ENCODE measurements at places on chromosomes 1 and 21. TPM values are rescaled to one million over a fixed set of nuclear protein-coding genes. Genes with fewer than 3 reads are reported as not detected.

The TMEM82 gene
- total RNA-seq: not detected

The ROR1 gene
- 7.8 TPM for total RNA-seq

The PADI2 gene
- total RNA-seq: 33.9 TPM

The ST6GALNAC5 gene
- total RNA-seq: 2.1 TPM

The NHLH2 gene
- not detected for total RNA-seq

All from skeletal muscle tissue (tissue), 5 donors.